ENCODE measurements at places on chromosomes 3 and 15. TPM values are rescaled to one million over a fixed set of nuclear protein-coding genes. Genes with fewer than 3 reads are reported as not detected.

Gene DNAH12
- total RNA-seq = 0.47 TPM

DNA sequence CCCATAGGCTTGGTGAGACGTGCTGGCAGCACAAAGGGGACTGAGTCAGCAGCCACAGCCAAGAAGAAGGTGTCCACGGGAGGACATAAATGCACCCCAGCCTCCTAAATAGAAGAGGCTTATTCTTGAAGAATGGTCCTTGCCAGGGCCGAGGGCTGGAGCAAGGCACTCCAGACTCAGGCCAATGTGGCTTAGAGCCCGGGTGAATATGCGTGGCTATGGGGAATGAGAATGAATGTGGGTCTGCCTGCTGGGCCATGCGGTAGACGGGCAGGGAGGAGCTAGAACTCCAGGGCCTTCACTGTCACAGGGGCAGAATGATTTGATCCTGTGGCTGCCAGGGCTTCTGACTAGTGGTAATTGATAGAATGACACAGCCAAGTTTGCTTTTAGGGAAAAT lies 34.0 kb downstream of the DHX30 start:
- DNase-seq = no peak

- no peak for DNase-seq
Measured at GRCh38 chr3:37326801-37327200, 152.4 kb upstream of the LRRFIP2 start.

GRCh38 chr3:66348704-66349103 lies 127.9 kb downstream of the SLC25A26 start:
- no peak for DNase-seq

Gene OR5H6
- not detected for total RNA-seq

Gene LTF
- 0.52 TPM for total RNA-seq

All from M059J (cell line).